ENCODE measurements at places on chromosomes 7 and 10. TPM values are rescaled to one million over a fixed set of nuclear protein-coding genes. Genes with fewer than 3 reads are reported as not detected.

DNA sequence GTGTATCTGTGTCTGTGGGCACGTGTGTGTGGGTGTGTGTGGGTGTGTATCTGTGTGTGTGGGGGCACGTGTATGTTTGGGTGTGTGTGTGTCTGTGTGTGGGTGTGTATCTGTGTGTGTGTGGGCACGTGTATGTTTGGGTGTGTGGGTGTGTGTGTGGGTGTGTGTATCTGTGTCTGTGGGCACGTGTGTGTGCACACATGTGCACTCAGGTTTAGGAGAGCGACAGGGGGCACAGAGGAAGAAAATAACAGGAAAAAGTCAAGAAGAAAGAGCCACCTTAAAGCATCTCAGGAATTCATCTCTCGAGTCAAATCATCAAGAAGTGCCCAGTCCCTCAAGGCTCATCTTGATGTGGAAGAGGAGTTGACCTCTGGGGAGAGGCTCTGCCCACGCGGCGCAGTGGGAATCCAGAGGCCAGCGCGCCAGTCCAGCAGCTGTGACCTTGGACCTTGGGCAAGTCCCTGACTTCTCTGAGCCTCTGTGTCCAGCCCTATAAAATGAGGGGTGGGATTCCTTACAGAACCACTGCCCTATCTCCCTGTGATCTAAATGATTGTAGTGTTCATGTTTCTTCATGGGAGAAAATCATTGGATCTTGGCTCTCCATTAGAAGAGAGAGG is 147.8 kb downstream of the RGS10 start:
- H3K4me1 ChIP-seq: peaks cover 4% of the 10 kb centered on the region
- DNase-seq: no peak
- H3K36me3 ChIP-seq: peaks cover 15% of the 10 kb centered on the region

DNA sequence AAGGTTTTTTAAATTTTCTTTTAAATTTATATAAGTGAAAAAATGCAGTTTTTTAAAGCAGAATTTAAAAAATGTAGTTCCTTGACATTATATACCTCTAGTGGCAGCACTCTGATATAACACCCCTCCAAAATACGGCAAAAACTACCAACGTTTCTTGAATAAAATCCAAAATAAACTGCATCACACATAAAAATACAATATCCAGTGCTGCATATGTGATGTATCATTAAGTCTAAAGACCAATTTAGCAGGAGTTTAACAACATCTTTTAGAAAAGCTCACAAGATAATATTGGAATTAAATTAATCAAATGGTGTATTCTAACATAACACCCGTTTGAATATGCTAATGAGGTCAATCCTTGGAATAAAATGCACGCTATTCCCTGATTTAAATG is 1.4 kb downstream of the TCERG1L start:
- no peak overlapping the region for H3K4me3 ChIP-seq
- DNase-seq: no peak
- H3K4me1 ChIP-seq: no peaks in the 10 kb centered on the region
- no peaks in the 10 kb centered on the region for H3K36me3 ChIP-seq
- H3K27ac ChIP-seq: no peak overlapping the region

- DNase-seq: no peak
- H3K4me3 ChIP-seq: no peak overlapping the region
- no peaks in the 10 kb centered on the region for H3K4me1 ChIP-seq
- H3K36me3 ChIP-seq: no peaks in the 10 kb centered on the region
- H3K27me3 ChIP-seq: no peaks in the 10 kb centered on the region
Observed at GRCh38 chr10:84076540-84077195, 62.6 kb upstream of the GHITM start.

DNA sequence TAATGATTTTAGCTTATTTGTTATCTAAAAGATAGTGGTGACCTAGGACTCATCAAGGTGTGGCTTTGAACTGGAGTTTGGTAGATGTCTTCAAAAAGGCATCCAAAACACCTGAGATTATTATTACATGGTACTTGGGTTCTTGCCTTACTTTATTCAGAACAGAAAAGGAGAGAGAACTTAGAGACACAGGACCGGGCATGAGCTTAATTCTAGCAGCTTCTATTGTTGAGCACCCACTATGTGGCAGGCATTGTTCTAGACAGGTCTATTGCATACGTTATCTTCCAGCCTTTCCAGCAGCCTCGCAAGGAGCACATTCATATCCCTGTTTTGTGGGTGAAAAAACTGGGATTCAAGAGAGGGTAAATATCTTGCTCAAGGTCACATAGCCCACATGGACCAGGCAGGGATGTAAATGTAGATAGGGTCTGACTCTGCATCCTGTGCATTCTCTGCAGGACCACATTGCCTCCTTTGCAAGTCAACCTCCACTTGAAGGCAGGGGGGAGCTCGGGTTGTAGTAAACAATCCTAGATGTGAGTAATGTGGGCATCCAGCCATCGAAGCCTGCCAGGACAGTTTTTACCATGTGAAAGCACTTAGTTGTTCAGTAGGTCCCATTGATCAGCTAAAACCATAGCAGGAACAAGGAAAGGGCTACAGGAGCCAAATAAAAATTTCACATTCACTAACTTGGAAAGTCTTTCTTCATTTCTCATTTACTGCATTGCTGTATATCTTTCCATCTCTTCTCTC is 551.4 kb downstream of the LRMDA start:
- H3K27ac ChIP-seq: no peak overlapping the region
- no peaks in the 10 kb centered on the region for H3K27me3 ChIP-seq
- no peak for DNase-seq
- no peaks in the 10 kb centered on the region for H3K36me3 ChIP-seq
- no peak overlapping the region for H3K4me3 ChIP-seq

DNA sequence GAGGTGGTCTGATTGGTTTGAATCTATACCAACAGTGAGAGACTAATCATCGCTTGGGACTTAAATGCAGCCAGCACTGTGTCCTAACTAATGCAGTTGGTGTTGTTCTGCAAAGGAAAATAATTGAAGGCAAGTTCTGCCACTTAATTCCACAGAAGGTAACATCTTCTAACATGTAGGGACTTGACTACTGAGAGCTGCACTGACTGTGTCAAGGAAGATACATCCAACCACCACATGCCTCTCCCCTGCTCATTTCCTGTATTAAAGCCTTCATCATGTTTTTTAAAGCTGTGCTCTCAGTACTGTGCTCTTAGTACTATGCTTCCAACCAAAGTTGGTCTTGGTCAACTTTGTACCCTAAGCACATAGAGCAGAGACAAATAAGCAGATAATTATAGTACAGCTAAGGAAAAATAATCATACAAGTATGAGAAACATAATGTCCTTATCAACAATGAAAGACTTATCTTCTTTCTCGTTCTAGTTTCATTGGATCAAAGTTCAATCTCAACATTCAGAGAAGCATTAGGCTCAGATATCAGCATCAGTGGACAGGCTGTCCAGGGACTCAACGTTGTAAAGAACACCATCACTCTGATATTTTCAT is 2.8 kb upstream of the CYP3A4 start:
- H3K36me3 ChIP-seq: no peaks in the 10 kb centered on the region
- H3K27me3 ChIP-seq: no peaks in the 10 kb centered on the region

DNA sequence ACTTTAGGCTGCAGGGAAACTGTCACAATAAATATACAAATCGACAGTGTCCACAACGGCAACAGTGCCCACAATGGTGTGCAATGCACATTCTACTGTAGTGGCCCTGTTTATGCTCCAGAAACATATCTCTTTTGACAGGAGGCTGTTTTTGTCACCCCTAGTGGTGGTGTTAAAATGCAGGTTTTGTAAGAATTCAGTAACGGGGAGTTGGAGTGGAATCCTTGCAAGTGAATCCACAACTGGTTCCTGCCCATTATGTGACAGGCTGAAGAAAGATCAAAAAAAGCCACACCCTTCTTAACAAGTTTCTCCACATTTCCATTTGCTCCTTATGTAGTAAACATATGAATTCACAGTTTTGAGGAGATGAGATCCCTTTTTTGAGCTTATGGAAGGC is 58.5 kb downstream of the BEND7 start:
- no peaks in the 10 kb centered on the region for H3K36me3 ChIP-seq
- DNase-seq: no peak
- H3K27ac ChIP-seq: no peak overlapping the region
- no peaks in the 10 kb centered on the region for H3K27me3 ChIP-seq

GRCh38 chr10:110724937-110725336 is 80.8 kb downstream of the RBM20 start:
- no peak for DNase-seq
- H3K4me3 ChIP-seq: no peak overlapping the region
- H3K27me3 ChIP-seq: no peaks in the 10 kb centered on the region

GRCh38 chr10:59324597-59324996 is 37.8 kb downstream of the FAM13C start:
- H3K4me3 ChIP-seq: no peak overlapping the region
- peaks cover 4% of the 10 kb centered on the region for H3K4me1 ChIP-seq
- no peak for DNase-seq
- no peaks in the 10 kb centered on the region for H3K36me3 ChIP-seq

DNA sequence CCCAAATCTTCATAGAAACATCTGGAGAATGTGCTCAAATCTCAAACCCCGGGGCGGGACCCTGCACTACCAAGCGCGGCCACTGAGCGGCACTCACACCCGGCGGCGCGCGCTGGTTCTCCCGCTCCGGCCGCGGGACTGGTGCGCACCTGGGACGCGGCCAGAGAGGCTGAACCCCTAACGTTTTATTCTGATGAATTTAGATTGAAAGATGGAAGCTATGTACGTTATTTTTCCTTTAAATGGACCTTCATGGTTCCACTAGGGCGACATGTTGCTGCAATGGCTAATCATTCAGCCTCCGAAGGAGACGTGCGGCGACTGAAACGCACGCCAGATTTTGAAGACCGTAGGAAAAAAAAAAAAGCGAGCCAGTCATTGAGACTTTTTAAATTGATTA is 107.0 kb upstream of the INSIG1 start:
- peak; percentile 75 for DNase-seq
- H3K27me3 ChIP-seq: no peaks in the 10 kb centered on the region
- H3K4me1 ChIP-seq: no peaks in the 10 kb centered on the region
- no peak overlapping the region for H3K27ac ChIP-seq
- H3K36me3 ChIP-seq: no peaks in the 10 kb centered on the region
- H3K4me3 ChIP-seq: no peak overlapping the region

GRCh38 chr7:127446842-127447241 is 54.3 kb upstream of the ZNF800 start:
- H3K27ac ChIP-seq: no peak overlapping the region
- H3K36me3 ChIP-seq: no peaks in the 10 kb centered on the region
- no peaks in the 10 kb centered on the region for H3K27me3 ChIP-seq
- no peak overlapping the region for H3K4me3 ChIP-seq
- no peaks in the 10 kb centered on the region for H3K4me1 ChIP-seq

- H3K4me3 ChIP-seq: no peak overlapping the region
- H3K36me3 ChIP-seq: no peaks in the 10 kb centered on the region
- no peak overlapping the region for H3K27ac ChIP-seq
- H3K27me3 ChIP-seq: no peaks in the 10 kb centered on the region
- no peaks in the 10 kb centered on the region for H3K4me1 ChIP-seq
- no peak for DNase-seq
Observed at GRCh38 chr10:106935978-106936451, 228.5 kb downstream of the SORCS1 start.

GRCh38 chr7:144720710-144721109 is 115.1 kb downstream of the TPK1 start:
- DNase-seq: no peak
- H3K27ac ChIP-seq: no peak overlapping the region
- no peaks in the 10 kb centered on the region for H3K4me1 ChIP-seq
- no peaks in the 10 kb centered on the region for H3K27me3 ChIP-seq

- DNase-seq: no peak
- no peak overlapping the region for H3K4me3 ChIP-seq
- no peaks in the 10 kb centered on the region for H3K4me1 ChIP-seq
- no peak overlapping the region for H3K27ac ChIP-seq
- no peaks in the 10 kb centered on the region for H3K27me3 ChIP-seq
- H3K36me3 ChIP-seq: no peaks in the 10 kb centered on the region
Observed at GRCh38 chr7:16891338-16891737, 9.6 kb upstream of the AGR3 start.

GRCh38 chr7:158117341-158118222 is 470.0 kb downstream of the PTPRN2 start:
- H3K4me3 ChIP-seq: no peak overlapping the region
- DNase-seq: no peak
- H3K36me3 ChIP-seq: no peaks in the 10 kb centered on the region
- H3K27me3 ChIP-seq: no peaks in the 10 kb centered on the region
- no peak overlapping the region for H3K27ac ChIP-seq
- no peaks in the 10 kb centered on the region for H3K4me1 ChIP-seq

GRCh38 chr7:77783545-77783944 is 14.7 kb downstream of the TMEM60 start:
- H3K4me1 ChIP-seq: no peaks in the 10 kb centered on the region
- no peak for DNase-seq
- H3K4me3 ChIP-seq: no peak overlapping the region
- H3K27me3 ChIP-seq: no peaks in the 10 kb centered on the region
- H3K27ac ChIP-seq: no peak overlapping the region

- DNase-seq: peak; percentile 5
- H3K36me3 ChIP-seq: no peaks in the 10 kb centered on the region
- no peaks in the 10 kb centered on the region for H3K27me3 ChIP-seq
- H3K27ac ChIP-seq: no peak overlapping the region
Observed at GRCh38 chr10:46543466-46544377, 12.7 kb downstream of the GPRIN2 start.

DNA sequence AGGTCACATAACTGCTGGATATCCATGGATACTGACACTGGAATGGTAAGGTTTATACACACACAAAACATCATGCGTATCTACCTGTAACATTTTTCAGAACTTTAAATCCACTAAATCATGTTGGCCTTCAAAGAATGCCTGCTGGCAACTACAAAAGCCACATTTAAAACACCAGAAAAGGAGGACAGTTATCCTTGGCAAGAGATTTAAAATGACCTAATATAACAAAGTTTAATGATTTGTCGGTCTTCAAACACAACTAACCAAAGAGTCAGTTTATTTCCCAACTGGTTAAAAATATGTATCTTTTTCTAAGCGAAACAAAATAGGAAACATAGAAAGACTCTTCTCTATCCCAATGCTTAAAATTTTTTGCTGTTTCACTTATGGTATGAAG is 24.0 kb downstream of the WAPL start:
- H3K36me3 ChIP-seq: peaks cover 25% of the 10 kb centered on the region
- H3K27me3 ChIP-seq: no peaks in the 10 kb centered on the region
- H3K27ac ChIP-seq: no peak overlapping the region
- DNase-seq: no peak
- no peak overlapping the region for H3K4me3 ChIP-seq

- no peak overlapping the region for H3K4me3 ChIP-seq
- peaks cover 8% of the 10 kb centered on the region for H3K36me3 ChIP-seq
- no peaks in the 10 kb centered on the region for H3K27me3 ChIP-seq
- no peak for DNase-seq
Observed at GRCh38 chr10:87942884-87943527, 79.6 kb downstream of the PTEN start.

GRCh38 chr7:47707583-47707982 is 125.7 kb upstream of the TNS3 start:
- DNase-seq: no peak
- no peaks in the 10 kb centered on the region for H3K4me1 ChIP-seq
- no peak overlapping the region for H3K4me3 ChIP-seq
- H3K27ac ChIP-seq: no peak overlapping the region
- no peaks in the 10 kb centered on the region for H3K36me3 ChIP-seq
- H3K27me3 ChIP-seq: no peaks in the 10 kb centered on the region

SH2D4B gene
- not detected for total RNA-seq

AKR1D1 gene
- total RNA-seq: not detected

FAM204A gene
- 12.5 TPM for total RNA-seq

GRID2IP gene
- total RNA-seq: not detected

ADRB1 gene
- not detected for total RNA-seq

CHAT gene
- total RNA-seq: not detected

DNAJC12 gene
- total RNA-seq: 3.2 TPM

FAM171A1 gene
- total RNA-seq: 27.7 TPM

IKZF1 gene
- total RNA-seq: 3.6 TPM

CNNM1 gene
- not detected for total RNA-seq

GNAI1 gene
- 8.7 TPM for total RNA-seq

NPC1L1 gene
- not detected for total RNA-seq

MLXIPL gene
- 297 TPM for total RNA-seq

VIPR2 gene
- total RNA-seq: 17.8 TPM

GIMAP8 gene
- total RNA-seq: 28.3 TPM

Measured in ascending aorta (tissue), 2 donors.